ENCODE measurements at places on chromosomes 1 and 21. TPM values are rescaled to one million over a fixed set of nuclear protein-coding genes. Genes with fewer than 3 reads are reported as not detected.

Gene CCDC190
- total RNA-seq: not detected

Gene MYOM3
- not detected for total RNA-seq

Gene RBBP4
- total RNA-seq: 621 TPM

Gene THEM5
- total RNA-seq: not detected

Gene CFAP45
- 0.63 TPM for total RNA-seq

Gene OLIG2
- total RNA-seq: not detected

Gene CDA
- not detected for total RNA-seq

Gene RUNX3
- 39.5 TPM for total RNA-seq

Gene IVL
- not detected for total RNA-seq

Gene FCAMR
- total RNA-seq: not detected

Gene CDC20
- total RNA-seq: 223 TPM

Gene ALDH4A1
- total RNA-seq: 6.2 TPM

Gene CDC14A
- total RNA-seq: 7.2 TPM

Gene RGS7
- not detected for total RNA-seq

Gene ARHGAP30
- 86.7 TPM for total RNA-seq

Gene RGS8
- total RNA-seq: 0.31 TPM

Gene TFF1
- not detected for total RNA-seq

Gene TSPAN1
- not detected for total RNA-seq

Gene RGS18
- 9.8 TPM for total RNA-seq

Gene MRPS6
- total RNA-seq: 64.7 TPM

Gene SLC35F3
- total RNA-seq: not detected

All from OCI-LY7 (cell line).